ENCODE measurements at places on chromosomes 1 and 21. TPM values are rescaled to one million over a fixed set of nuclear protein-coding genes. Genes with fewer than 3 reads are reported as not detected.

- DNase-seq, result no peak
These were observed 29.9 kb downstream of the POFUT2 start for GRCh38 chr21:45257673-45258341.

Gene CR1
- polyA plus RNA-seq, result 0.66 TPM

DNA sequence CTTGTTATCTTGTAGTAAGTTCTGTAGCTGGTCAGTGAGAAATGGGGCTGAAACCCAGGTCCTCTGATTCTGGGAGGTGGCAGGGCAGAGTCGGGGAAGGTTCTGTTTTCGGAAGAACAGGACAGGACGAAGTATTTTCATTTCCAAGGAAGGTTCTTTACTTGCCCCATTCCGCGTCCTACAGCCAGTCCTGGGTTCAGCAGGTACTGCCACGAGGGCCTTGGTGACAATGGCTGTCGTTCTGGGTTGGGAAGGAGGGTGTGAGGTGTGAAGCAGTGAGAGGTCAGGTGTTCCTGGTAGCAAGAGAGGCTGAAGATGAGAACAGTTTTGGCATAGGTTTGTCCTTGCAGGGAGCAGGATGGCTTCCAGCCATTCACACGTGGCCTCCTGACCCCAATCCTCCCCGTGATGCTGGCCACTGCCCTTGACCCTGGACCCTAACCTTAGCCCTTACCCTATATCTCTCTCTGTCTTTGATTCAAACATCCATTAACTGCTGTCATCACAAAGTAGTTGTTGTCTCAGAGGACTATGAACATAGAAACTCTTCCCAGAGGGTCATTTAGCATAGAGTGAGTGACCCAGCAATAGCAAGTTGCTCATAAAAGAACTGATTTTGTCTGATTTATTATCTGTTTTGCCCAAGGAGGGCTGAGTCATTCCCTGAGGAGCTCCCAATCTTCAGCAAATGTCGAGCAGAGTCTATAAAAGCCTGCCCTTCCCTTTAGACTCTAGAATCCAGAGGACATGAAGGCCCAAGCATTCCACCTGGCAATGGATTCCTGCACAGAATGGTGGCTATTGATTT is 25.0 kb downstream of the VASH2 start:
- no peak for DNase-seq

GRCh38 chr1:22236166-22236565 is 93.3 kb upstream of the WNT4 start:
- no peak for DNase-seq

DNA sequence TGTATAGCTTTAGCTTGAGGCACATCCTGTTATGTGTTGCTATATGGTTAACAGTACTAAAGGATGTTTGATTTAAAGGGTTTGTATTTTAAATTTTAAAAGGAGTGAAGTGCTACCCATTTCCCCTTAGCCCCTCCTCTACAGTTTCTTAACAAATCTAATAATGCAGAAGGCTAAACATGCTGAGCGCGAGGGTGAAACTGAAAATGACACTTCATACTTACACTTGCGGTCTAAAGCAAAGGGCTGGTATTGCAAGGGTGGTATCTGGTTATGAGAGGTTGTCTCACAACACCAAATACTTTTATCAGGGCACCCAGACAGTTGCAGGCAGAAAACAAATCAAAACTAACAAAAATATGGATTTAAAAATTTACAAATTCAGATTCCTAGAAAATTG is 172.3 kb downstream of the SIPA1L2 start:
- DNase-seq, result no peak

- DNase-seq, result no peak
These were observed 300.8 kb downstream of the DISC1 start for GRCh38 chr1:231927431-231927830.

- DNase-seq, result peak; percentile 50
These were observed 9.2 kb downstream of the IKBKE start for GRCh38 chr1:206479183-206480125.

Gene APOBEC4
- 0.09 TPM for polyA plus RNA-seq

Gene CLEC20A
- polyA plus RNA-seq, result 0.09 TPM

DNA sequence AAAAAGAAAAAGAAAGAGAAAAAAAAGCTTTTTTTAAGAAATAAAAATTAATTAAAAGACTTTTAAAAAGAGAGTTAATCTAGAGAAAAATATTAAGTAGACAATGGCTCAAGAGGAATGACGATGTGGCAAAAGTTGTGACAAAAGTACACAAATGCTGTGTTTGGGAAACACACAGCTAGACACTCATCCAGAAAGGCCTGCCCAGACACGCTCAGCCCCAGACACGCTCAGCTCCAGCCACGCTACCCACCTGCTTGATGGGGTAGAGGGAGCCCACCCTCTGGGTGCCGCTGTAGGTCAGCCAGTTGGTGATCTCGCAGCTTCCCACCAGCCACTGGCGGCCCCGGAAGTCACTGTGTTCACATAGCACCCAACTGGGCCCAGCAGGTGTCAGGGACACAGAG is 10.2 kb downstream of the CD52 start:
- DNase-seq, result no peak

DNA sequence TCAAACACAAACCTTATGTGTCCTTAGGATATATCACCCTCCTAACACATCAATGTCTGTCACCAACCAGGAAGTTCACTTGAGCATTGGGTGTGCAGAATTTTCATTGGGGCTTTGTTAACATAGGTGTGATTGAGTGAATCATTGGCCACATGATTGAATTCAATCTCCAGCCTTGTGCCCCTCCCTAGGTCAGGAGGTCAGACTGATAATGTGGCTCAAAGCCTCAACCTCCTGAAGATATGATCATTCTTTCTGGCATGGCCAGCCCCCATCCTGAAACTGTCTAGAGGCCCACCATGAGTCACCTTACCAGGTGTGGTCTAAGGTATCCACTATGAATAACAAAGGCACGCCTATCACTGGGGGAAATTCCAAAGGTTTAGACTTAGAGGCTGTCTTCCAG is 90.1 kb downstream of the PKN2 start:
- DNase-seq, result peak; percentile 96

DNA sequence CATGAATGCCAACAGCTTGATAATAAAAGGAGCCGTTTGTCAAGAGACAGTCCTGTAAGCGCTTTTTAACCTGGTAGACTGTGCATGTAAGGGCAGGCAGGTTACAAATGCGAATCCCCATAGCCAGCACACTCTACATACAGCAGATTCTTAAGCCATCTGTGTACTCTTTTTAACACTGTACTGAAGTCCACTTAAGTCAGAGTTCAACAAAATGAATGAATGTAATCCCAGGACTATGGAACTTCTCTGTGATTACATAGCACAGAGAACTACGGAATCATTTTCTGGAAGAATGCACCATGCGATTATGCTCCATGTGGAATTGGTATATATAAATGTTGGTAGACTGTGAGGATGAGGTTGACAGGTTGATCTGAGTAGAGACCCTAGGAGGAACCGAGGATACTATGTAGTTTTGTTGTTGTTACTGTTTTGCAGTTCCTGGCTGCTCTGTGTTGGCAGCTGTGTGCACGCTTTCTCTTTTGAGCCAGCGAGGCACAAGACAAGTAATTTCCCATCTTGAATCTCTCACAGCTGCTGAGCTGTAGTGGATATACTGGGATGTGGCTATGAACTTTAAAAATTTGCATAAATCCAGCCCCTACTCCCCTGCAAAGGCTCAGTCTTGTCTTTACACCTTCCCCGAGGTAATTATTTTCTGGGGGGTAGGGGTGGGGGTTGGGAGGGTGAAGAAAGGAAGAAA is 21.9 kb downstream of the LRRC8D start:
- peak; percentile 45 for DNase-seq

DNA sequence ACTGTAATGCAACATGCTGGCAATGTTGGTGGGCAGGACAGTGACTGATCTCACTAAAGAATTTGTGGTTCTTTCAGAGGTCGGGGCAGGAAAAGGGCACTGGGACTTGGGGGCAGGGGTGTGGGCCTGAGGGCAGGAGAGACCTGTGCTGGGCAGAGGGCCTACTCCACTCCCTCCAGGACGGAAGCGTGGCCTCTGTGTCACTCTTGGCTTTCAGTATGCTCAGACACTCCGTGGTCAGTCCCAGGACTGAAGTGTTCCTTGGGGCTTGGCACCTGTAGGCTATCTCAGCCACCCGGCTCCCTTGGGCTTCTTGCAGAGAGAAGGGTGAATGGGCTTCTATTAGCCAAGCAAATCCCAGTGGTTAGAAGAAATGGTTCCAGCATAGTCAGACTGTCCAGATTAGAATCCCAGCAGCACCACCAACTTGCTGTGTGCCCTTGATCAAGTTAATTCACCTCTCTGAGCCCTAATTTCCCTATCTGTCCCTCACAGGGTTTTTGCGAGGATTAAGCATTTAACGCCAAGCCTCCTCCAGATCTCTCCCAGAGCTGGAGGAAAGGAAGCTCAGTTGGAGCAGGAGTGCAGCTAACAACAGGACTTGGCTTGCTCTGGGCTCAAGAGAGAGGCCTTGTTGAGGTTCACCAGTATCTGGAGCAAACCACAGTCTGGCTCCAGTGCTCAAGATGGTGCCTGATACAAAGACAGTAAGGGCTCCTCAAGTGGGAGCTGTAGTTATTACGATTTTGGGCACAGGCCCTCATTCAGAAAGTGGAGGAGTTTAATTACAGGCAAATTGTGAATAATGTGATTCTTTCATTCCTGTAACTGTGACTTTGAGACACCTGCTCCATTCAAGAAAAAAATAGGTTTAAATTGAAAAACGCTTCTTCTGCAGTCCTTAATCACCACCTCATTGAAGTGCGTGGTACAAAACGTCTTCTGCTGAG is 57.7 kb upstream of the LRP8 start:
- DNase-seq, result no peak

DNA sequence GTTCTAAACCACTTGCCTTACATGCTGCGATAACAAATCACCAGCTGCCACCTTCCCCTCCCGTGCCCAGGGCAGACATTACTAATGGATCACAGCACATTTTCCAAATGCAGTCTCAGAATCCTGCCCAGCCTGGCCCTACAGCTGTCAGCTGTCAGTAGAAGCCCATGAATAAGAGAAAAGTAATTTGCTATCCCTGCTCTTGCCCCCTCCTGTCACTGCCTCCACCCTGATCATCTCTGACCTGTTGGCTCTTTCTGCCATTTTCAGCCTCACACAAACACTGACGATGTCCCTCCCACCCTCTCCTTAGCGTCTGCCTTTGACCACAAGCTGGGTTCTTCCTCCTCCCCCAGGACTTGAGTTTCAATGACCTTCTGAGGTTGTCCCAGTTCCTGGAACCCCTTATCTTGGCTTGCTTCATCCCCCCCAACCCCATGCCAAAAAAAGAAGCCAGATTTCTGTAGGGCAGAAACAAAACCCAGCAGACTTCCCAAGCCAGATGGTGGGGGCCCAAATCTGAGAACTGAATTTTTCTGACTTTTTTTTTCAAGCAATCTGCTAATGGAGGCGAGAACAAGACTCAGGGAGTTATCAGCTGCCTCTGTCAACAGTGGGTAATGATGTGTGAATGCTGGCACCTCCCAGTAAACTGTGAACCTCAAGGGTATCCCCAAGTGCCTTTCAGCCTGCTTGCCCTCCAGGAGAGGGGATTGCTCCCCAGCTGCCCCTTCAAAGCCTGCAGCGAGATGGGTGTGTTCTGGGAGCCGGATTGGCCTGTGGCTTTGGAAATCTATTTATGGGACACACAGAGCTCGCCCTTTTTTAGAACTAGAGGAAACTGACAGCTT is 216.5 kb upstream of the VAMP3 start:
- no peak for DNase-seq
